Endodermal cell (in vitro differentiated cells): ENCODE measurements at places on chromosomes 11 and 22. TPM values are rescaled to one million over a fixed set of nuclear protein-coding genes. Genes with fewer than 3 reads are reported as not detected.

DNA sequence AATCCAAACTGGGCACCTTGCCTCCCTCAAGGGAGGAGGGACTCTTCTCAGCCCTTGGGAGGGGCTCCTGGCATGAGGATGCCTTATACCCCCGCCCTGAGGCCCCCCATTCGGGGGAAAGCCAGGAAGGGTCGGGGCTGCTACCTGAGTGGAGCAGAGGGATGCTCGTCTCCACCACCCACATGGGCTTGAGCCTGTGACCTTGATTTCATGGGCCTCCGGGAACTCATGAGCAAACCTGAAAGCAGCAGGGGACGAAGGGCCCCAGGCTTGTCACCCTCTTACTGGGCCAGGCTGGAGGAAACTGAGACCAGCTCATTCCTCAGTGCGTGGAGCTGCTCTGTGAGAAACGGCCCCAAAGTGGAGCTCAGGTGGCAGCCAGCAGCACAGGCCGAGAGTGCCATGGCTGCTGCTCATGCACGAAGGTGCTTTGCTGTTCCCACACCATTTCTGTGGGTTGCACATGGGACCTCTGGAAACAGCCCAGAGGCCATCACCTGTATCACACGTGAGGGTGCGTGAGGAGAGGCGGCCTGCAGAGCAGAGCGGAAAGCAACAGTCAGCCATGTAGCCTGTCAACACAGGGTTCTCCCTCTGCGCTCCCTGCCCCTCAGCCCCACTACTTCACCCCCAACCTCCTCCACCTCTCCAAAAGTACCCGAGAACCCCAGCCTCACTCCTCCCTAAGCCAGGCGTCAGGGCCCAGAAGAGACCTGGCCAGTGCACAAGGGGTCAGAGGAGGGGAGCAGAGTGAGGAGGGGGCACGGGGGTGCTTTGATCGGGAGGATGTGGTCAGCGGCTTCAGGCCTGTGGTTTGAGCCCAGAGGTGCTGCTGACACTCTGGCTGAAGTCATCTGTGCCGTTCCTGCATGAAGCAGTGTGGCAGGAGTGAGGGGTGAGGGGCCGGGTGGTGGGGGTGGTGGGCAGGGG, 14.1 kb upstream of the IL2RB start:
- DNase-seq, result no peak
- H3K27me3 ChIP-seq, result no peaks in the 10 kb centered on the region
- H3K4me1 ChIP-seq, result no peaks in the 10 kb centered on the region
- no peak overlapping the region for H3K27ac ChIP-seq
- H3K4me3 ChIP-seq, result no peak overlapping the region

The UCP2 gene
- total RNA-seq, result 126 and 140 TPM in 2 replicates

The FTH1 gene
- 2,226 and 2,267 TPM in 2 replicates for total RNA-seq

GRCh38 chr22:33271390-33272161, 213.4 kb upstream of the SYN3 start:
- H3K27ac ChIP-seq, result no peak overlapping the region
- H3K4me3 ChIP-seq, result no peak overlapping the region
- no peaks in the 10 kb centered on the region for H3K4me1 ChIP-seq
- no peaks in the 10 kb centered on the region for H3K27me3 ChIP-seq
- no peaks in the 10 kb centered on the region for H3K36me3 ChIP-seq

DNA sequence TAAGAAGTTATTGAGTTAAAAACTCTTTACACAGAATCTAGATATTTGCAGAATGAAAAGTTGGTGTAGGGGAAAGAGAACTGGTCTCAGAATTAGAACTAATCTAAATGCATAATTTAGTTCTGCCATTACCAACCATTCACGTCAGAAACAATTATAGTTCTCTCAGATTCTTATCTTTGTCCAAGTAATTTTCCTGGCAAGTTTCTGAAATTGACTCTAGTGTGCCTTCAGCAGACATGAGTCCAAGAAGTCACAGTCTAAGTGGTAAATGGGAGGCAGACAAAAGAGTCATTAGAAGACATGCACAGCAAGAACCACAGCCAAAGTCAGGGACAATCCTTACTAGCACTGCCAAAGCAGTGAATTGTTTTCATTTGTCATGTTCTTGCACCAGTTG, 1870.1 kb downstream of the LRRC4C start:
- no peaks in the 10 kb centered on the region for H3K27me3 ChIP-seq
- no peak overlapping the region for H3K4me3 ChIP-seq
- no peak overlapping the region for H3K27ac ChIP-seq
- H3K36me3 ChIP-seq, result no peaks in the 10 kb centered on the region
- H3K4me1 ChIP-seq, result no peaks in the 10 kb centered on the region

GRCh38 chr11:124639186-124639585, 16.5 kb downstream of the TBRG1 start:
- H3K36me3 ChIP-seq, result peaks cover 28% of the 10 kb centered on the region
- no peaks in the 10 kb centered on the region for H3K27me3 ChIP-seq
- DNase-seq, result no peak
- no peaks in the 10 kb centered on the region for H3K4me1 ChIP-seq
- H3K27ac ChIP-seq, result no peak overlapping the region
- H3K4me3 ChIP-seq, result no peak overlapping the region

- no peak for DNase-seq
- H3K36me3 ChIP-seq, result no peaks in the 10 kb centered on the region
- H3K27ac ChIP-seq, result no peak overlapping the region
- H3K4me3 ChIP-seq, result no peak overlapping the region
- H3K27me3 ChIP-seq, result no peaks in the 10 kb centered on the region
- no peaks in the 10 kb centered on the region for H3K4me1 ChIP-seq
Measured at GRCh38 chr11:22415476-22415875, 77.3 kb downstream of the SLC17A6 start.

The CSTPP1 gene
- total RNA-seq, result 38.3 and 46.7 TPM in 2 replicates

The NLRP6 gene
- not detected in 2 replicates for total RNA-seq

DNA sequence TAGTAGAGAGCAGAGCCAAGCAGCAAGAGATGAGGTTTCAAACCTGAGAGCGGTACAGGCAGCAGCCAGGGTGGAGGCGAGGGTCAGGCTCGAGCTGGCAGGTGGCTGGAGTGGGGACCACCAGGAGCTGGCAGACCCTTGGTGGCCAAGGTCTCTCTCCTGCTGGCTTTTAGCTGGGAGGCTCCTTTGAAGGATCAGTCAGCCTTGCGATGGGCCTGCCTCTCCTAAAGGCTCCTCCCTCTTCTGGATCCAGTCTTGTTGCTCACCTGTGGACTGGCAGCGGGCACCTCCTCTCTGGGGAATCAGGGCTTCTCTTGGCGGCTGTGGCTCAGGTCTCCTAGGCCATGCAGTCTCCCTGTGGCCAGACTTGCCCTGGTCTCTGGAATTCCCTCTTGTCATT, 24.8 kb downstream of the TPST2 start:
- H3K4me1 ChIP-seq, result peaks cover under 1% of the 10 kb centered on the region
- H3K4me3 ChIP-seq, result no peak overlapping the region
- H3K27me3 ChIP-seq, result no peaks in the 10 kb centered on the region
- H3K27ac ChIP-seq, result no peak overlapping the region
- peaks cover 5% of the 10 kb centered on the region for H3K36me3 ChIP-seq
- peak; percentile 68 for DNase-seq

The SCARF2 gene
- 20.3 and 20.6 TPM in 2 replicates for total RNA-seq

DNA sequence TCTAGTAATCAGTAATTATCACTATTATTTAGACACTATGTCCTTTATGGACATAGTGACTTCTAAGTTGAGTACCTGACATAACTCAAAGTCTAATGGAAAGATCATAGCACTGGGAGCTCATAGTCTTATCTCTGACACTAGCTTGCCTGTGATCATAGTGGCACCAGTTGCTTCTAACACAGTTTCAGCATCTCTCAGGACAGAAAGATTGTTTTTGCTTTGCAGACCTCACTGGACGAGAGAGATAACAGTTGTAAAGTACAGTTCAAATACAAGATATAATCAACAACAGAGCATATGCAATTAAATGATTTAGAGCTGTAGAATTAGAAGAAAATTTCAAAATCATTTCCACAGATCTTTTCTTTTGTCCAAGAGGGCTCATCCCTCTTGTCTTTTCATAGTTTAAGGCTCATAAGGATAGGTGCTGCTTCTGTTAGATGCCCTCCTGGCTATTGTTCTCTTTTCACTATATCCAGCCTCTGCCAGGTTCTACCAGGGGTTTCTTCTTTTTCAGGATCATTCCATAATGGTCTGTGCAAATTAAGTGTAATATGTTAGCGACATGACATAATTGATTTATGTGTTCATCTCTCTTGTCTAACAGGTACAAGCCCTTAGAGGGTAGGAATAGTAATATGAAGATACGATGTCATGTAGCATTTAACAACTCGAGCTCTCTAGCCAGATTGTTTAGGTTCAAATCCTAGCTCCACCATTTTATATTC, 1175.4 kb upstream of the TENM4 start:
- no peaks in the 10 kb centered on the region for H3K4me1 ChIP-seq
- H3K4me3 ChIP-seq, result no peak overlapping the region
- H3K27ac ChIP-seq, result no peak overlapping the region
- H3K27me3 ChIP-seq, result no peaks in the 10 kb centered on the region
- H3K36me3 ChIP-seq, result no peaks in the 10 kb centered on the region

- no peak overlapping the region for H3K27ac ChIP-seq
- H3K4me1 ChIP-seq, result peaks cover 6% of the 10 kb centered on the region
- H3K4me3 ChIP-seq, result no peak overlapping the region
- H3K27me3 ChIP-seq, result peaks cover 57% of the 10 kb centered on the region
Measured at GRCh38 chr11:123034597-123034996, 27.3 kb downstream of the HSPA8 start.

The TSGA10IP gene
- total RNA-seq, result 0.97 to 4.2 TPM (median 1.3 TPM) in 3 replicates

GRCh38 chr22:44191036-44191454, 10.3 kb downstream of the PARVG start:
- no peak for DNase-seq
- H3K27me3 ChIP-seq, result no peaks in the 10 kb centered on the region
- H3K4me1 ChIP-seq, result peaks cover 7% of the 10 kb centered on the region
- no peak overlapping the region for H3K4me3 ChIP-seq
